ENCODE measurements at places on chromosomes 3 and 15.

- DNase-seq = no peak
Measured at GRCh38 chr3:49131576-49131975, 1.3 kb downstream of the LAMB2 start.

DNA sequence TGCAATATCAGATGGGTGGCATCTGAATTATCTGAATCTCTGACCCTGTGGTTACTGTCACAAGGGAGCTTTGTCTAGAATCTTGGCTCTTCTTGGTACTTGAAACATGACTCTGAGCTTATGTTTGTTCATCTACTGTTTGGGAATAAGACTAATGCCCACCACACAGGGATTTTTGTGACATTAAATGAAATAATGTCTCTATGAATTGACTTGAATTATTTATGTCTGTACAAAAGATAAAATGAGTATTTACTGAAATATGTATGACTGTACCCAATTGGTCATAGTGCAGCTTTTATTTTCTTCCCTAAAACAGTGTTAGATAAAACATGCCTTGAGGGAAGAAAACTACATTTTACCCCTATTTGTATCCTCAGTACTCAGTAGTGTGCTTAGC is 87.9 kb upstream of the ZPLD1 start:
- DNase-seq = no peak

- DNase-seq = no peak
Measured at GRCh38 chr3:128276577-128277183, 123.4 kb downstream of the EEFSEC start.

GRCh38 chr3:25169151-25169550 is 258.9 kb upstream of the RARB start:
- no peak for DNase-seq
